Cerebellum (tissue), 4 donors: ENCODE measurements at places on chromosomes 7 and 10. TPM values are rescaled to one million over a fixed set of nuclear protein-coding genes. Genes with fewer than 3 reads are reported as not detected.

GRCh38 chr7:44145969-44146911 lies 5.1 kb upstream of the MYL7 start:
- DNase-seq: peak; percentile 86

DNA sequence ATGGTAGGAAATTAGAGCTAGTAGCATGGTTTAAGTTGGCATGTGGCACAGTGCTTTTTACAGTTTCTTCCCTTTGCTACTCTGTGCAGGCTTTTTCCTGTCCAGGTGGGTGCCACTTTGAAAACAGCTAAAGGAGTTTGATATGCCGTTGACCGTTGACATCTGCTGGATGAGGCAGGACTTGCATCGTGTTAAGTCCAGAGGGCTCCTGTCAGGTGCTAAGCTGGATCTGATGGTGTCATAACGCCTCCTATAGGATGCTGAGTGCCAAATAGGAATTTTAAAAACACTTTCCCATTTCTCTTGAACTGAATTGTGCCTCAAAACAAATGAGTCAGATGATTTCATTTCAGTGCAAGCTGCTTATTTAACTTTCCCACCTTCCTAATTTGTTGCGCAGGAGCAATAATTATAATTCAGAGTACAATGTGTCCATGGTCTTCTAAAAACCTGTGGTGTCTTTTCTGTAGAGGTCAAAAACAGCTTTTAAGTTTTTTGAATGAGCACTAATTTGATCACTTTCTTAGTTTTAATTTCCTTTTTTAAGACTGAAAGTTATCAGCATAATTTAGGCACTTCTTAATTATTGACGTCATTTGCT lies 178.3 kb downstream of the CDCA7L start:
- peak; percentile 47 for DNase-seq

DNA sequence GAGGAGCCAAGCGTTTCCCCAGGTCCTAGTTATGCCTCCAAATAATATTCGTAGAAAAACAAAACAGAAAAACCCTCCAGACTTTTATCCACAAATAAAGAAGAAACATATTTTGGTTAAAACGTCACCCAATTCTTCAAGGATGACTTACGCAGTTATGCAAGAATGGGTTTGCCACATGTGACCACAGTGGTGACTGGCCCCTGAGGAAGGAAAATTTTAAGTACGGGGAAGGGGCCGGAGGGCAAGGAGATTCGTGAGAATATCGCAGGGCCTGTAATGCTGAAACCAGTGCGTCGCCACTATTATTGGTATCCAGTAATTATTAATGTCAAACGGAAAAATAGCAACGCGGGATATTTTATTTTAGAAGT lies 537 bp upstream of the MRPS24 start:
- no peak for DNase-seq

DNA sequence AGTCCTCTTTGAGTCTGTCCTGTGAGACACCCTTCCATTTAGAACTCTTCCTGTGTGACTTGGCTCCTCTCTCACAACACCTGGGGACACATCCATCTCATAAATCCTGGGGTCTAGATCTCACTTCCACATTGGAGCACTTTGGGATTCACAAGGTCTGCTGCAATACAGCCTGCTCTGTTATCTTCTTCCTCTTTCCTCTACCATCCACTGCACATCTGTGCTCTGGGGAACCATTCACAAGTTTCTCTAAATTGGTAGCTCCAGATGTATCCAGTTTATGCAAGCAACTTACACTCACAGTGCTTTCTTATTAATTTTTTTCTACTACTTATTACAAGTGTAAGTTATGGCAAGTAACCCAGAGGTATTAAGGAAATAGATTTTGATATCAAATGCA lies 5.5 kb upstream of the FIGNL1 start:
- DNase-seq: no peak

DNA sequence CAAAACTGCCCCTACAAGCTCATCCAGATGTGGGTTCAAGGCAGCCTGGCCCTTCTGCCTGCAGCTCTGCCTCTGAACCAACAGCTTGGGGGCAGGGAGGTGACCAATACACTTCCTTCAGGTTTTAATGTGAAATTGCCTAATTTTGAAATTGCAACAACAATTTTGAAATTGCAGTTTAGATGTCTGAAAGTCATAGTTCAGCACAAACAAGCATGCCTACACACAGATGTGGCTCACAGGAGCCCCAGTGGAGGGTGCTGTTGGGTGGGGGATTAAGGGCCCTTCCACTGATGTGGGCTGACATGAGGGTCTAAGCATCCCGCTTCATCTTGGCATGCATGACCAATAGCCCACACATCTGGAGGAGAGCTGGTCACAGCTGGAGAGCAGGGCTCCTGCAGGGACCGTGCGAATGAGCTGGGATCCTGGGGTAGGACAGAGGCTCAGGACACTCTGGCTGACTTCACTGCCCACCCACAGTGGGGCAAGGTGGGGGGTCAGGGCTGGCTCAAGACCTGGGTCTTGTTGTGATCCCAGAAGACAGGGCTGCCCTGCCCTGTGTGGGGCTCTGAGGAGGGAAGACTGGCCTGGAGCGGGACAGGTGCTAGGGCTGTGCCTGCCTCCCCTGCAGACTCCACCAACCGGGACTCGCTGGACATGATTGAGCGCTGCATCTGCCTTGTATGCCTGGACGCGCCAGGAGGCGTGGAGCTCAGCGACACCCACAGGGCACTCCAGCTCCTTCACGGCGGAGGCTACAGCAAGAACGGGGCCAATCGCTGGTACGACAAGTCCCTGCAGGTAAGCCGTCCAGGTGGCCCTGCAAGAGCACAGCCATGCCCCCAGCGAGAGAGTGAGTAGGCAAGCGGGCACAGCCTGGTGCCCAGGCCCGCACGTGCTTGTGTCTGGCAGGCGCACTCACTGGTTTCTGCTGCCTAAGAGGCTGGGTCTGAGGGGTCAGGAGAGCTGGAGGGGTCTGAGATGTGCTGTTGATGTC lies 32.3 kb downstream of the CHAT start:
- no peak for DNase-seq

- peak; percentile 11 for DNase-seq
Observed at GRCh38 chr10:110074758-110075671, 67.2 kb downstream of the ADD3 start.

- DNase-seq: no peak
Observed at GRCh38 chr7:120805636-120806388, 52.1 kb downstream of the TSPAN12 start.

DNA sequence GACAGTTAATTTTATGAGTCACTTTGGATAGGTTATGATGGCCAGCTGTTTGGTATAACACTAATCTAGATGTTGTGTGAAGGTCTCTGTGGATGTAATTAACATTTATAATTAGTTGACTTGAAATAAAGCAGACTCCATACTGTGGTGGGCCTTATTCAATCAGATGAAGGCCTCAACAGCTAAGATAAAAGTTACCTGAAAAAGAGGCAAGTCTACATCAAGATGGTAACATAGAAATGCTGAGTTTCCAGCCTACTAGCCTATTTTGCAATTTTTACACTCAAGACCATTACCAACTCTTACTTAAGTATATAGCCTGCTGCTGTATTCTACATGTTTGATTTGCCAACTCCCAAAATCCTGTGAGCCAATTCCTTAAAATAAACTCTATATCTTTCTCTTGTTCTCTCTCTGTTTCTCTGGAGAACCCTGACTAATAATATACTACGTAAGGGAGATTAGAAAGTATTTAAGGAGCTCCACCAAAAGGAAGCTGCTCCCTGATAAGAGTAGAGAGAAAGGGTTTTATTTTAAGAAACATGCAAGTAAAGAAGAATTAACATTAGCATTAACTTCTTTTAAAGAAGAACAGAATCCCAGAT lies 42.7 kb downstream of the ZNF438 start:
- no peak for DNase-seq

- no peak for DNase-seq
Observed at GRCh38 chr7:80847895-80848294, 71.0 kb downstream of the SEMA3C start.

DNA sequence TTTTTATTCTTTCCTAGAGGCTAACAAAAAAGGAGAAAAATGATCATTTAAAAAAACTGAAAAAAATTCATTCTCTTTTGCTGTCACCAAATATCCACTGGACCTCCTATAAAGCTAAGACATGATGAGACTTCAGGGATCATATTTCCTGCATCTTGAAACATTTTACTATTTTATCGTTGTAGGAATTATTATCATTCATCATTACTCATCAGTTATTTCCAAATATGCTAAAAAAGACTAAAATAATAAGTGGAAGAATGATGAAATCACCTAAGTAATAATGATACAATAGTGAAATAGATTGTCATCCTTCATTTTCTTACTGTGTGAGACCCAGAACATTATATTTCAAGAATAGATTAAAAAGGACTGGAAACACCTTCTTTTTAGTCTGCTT lies 28.3 kb downstream of the TAF3 start:
- no peak for DNase-seq

DNA sequence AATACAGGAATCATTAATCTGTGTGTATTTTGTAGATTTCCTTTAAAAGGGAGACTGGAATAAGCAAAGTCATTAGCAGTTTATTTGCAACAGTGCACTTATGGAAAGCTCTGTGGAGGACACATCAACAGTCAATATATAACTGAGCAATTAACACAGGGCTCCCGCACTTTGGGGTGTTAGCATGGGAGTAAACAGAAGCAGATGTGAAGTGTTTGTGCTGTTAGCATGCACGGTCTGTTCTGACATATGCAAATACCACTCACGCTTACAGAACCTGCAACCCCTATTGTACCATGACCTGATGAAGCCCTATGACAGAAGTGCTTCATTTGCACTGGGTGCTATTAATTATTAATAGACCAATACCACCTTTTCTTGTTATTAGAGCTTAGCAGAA lies 118.9 kb downstream of the PPP1R3A start:
- DNase-seq: no peak

- DNase-seq: no peak
Observed at GRCh38 chr7:31065021-31065593, 13.0 kb downstream of the ADCYAP1R1 start.

DNA sequence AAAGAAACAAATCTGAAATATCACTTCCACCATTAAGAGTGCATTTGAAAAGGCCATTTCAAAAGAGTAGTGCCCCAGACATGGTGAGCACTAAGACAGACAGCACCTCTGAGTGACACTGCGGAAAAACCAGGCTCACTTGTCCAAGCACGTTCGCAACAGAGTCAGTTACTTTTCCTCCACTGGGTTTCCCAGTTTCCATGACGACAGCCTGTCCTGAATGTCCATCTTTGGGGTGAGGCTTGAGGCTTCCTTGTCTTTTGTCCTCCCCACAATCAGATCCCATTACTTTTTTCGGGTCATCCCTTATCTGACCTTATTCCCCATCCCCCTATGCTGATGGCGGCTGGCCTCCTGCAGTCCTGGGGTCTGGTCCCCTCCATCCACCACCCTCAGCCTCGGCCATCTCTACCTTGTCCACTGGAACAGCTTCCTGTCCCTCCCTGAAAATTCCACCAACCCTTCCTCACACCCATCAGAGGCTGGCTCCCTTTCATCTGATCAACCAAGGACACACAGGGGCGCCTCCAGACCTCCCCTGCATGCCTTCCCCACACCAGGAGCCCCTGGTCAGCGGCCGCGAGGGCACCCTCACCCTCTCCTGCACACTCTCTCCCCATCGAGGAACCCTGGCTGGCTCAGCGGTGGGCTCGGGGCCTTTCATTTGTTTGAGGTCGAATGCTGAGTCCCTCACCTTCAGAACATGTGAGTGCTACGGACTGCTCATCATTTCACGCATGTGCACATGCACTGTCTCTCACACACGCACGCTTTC lies 363.6 kb downstream of the DNAJB6 start:
- DNase-seq: no peak

GRCh38 chr10:44913350-44914081 lies 2.4 kb downstream of the TMEM72 start:
- no peak for DNase-seq

- DNase-seq: no peak
Observed at GRCh38 chr7:14446829-14447228, 455.7 kb downstream of the DGKB start.

- no peak for DNase-seq
Observed at GRCh38 chr7:47600199-47601118, 18.5 kb upstream of the TNS3 start.

GRCh38 chr10:127534074-127534473 lies 15.0 kb upstream of the NPS start:
- no peak for DNase-seq

DNA sequence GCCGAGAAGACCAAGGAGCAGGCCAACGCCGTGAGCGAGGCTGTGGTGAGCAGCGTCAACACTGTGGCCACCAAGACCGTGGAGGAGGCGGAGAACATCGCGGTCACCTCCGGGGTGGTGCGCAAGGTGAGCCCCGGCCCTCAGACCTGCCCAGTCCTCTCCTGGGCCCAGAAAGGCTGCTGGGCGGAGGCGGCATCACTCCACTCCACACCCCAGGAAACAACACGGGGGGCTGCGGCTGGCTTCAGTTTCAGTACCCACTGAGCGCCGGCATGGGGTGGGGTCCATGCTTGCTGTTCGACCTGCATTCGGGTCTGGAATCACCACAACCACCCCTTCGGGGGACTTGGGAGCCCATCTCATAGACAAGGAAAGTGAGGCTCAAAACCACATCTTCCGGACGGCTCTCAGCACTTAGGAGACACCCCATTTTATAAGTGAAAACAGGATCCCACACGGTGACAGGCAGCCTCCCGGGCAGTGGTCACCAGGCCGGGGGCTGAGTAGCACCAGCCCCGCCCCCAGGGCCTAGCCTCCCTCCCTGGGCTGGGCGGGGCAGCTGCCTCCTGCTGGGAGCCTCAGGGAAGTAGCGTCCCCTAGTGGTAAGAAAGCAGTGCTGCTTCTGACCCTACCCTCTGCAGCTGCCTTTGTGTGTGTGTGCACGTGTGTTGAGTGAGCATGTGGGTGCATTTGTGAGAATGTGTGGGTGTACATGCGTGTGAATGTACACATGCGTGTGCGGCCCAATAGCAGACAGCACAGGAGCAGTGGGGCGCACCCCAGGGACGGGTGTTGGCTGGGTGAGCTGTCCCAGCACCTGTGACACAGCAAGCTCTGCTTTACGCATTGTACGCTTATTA lies 1.8 kb downstream of the SNCG start:
- DNase-seq: no peak

GRCh38 chr7:111050875-111051416 lies 40.0 kb upstream of the LRRN3 start:
- no peak for DNase-seq

DNA sequence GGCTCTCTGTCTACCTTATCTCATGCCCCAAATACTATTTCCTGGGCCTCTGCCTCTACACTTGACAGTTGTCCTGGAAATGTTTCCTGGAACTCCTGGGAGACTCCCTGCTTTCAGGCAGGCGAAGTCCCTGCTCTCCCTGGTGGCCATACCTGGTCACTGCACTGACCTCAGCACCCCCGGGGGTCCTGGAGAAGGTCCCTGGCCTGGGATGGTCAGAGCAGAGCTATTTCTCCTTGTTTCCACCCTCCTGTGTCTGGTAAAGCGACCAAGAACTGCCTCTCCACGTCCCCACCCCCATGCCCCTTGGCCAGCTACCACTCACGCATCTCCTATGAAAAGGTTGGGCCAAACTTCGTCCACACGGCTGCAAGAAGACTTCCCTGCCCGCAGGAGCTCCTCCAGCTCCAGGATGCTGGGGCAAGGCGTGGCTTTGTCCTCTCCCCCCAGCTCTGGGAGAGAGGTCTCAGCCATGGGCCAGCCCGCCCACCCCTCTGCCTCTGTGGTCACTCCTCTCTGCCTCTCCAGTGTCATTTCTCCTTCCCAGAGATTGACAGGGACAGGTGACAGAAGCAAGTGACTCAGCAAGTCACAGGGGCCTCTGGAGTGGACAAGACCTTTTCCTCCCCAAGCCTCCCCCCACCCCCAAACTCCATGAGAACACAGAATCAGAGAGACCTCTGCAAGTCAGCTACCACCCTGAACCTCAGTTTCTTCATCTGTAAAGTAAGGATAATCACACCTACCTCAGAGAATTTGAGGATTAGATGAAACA lies 2.6 kb upstream of the SAMD8 start:
- peak; percentile 55 for DNase-seq

CALHM1 gene
- not detected for total RNA-seq

CASTOR2 gene
- 48.7 TPM for total RNA-seq

CALML3 gene
- total RNA-seq: 0.09 TPM

ZPBP gene
- total RNA-seq: not detected

WNT8B gene
- total RNA-seq: not detected
